ENCODE measurements at places on chromosomes 1 and 21. TPM values are rescaled to one million over a fixed set of nuclear protein-coding genes. Genes with fewer than 3 reads are reported as not detected.

The RLF gene
- total RNA-seq: 23.8 TPM

The SH3D21 gene
- total RNA-seq: 9.8 TPM

The ATP5PO gene
- 112 TPM for total RNA-seq

The COL8A2 gene
- 47.3 TPM for total RNA-seq

DNA sequence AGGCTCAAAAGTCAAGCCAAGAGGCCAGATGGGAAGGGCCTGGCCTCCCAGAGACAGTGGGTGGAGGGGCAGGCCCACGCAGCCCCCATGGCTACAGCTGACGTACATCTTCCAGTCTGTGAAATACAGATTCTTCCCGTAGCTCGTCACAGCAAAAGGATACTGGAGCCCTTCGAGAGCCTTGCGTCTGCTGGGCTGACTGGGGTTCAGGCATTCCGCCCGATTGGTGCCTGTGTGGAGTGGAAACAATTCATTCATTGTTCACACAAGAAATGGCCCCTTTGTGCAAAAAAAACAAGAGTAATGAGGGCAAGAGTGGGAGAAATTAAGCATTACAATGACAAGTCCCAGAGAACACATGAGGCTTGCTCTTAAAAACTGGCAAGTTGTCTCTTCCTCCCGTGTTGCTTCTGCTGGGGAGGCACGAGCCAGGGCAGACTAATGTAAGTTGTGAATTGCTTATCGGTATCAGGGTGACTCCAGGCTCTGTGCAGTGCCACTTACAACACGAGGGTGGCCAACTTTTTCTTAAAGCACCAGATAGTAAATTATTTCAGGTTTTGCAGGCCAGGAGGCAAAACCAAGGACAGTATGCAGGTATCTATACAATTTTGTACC is 85.1 kb downstream of the NID1 start:
- DNase-seq: peak; percentile 66

- no peak for DNase-seq
Observed at GRCh38 chr21:42607102-42607501, 46.3 kb upstream of the PDE9A start.

DNA sequence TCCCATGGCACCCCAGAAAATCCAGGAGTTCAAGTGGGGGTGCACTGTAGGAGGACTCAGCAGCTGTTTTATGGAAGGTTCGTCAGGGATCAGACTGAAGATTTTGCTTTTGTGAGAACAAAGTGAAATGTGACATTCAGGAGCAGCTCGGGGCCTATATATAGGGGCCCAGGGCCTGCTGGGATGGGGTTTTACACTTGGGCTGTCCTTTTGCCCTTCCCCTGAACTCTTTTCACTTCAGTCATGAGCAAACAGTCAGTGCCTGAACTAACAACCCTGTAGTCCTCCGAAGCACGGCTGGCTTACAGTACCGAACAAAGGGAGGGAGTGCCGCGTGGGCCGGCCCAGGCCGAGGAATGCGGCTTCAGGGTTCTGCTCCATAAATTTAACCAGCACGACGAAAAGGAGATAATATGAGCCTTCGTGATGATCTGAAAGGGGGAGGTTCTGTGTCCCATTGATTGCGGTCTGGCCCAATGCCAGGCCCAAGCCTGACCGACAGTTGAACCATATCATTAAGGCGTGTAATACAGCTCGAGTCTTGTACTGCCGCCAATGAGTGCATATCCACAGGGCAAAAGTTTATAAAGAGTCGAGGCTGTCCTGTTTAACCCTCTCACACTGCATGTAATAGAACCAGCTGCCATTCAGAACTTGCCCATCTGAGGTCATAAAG is 139.9 kb downstream of the DHRS3 start:
- peak; percentile 95 for DNase-seq

- no peak for DNase-seq
Observed at GRCh38 chr1:239717918-239718184, 331.5 kb downstream of the CHRM3 start.

DNA sequence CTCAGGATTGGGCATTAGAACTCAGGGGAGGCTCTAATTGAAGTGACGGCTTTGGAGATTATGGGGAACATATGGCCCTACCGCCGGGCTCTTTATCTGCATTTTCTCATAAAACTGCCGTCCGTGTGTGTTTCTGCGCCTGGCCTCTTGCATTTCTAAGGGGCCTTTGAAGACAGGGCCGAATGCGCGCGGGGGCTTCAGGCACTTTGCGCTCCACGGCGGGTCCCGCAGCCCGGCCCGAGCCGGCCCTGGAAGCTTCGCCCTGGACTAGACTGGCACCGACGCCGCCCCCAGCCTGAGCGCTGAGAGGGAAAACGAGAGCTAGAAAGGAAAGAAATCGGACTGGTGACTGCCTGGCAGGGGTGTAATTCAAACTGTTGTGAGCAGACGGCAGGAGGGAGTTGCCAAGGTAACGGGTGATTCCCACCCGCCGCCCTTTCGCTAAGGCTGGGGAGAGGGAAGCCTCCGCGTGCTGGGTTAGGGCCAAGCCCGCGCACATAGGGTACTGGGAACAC is 120.7 kb downstream of the LMX1A start:
- no peak for DNase-seq

- no peak for DNase-seq
Observed at GRCh38 chr1:30029677-30030076, 693.7 kb downstream of the MATN1 start.
